ENCODE measurements at places on chromosomes 3 and 15. TPM values are rescaled to one million over a fixed set of nuclear protein-coding genes. Genes with fewer than 3 reads are reported as not detected.

Gene MAPK6
- 27.1 TPM for total RNA-seq

Gene NEK10
- total RNA-seq, result 3.5 TPM

Gene CLDN1
- total RNA-seq, result 4.5 TPM

Gene AAGAB
- total RNA-seq, result 24.3 TPM

Gene KLHL6
- 4.6 TPM for total RNA-seq
